ENCODE measurements at places on chromosomes 3 and 15. TPM values are rescaled to one million over a fixed set of nuclear protein-coding genes. Genes with fewer than 3 reads are reported as not detected.

CFAP100 gene
- total RNA-seq = not detected

RHOV gene
- not detected for total RNA-seq

DNAH12 gene
- 0.14 TPM for total RNA-seq

SLC22A14 gene
- total RNA-seq = 0.14 TPM

UPK1B gene
- not detected for total RNA-seq

SEC22A gene
- total RNA-seq = 30.2 TPM

GNB4 gene
- total RNA-seq = 31.3 TPM

HDGFL3 gene
- 32.2 TPM for total RNA-seq

FANCD2OS gene
- not detected for total RNA-seq

EPHB3 gene
- 2.6 TPM for total RNA-seq

PLSCR5 gene
- total RNA-seq = not detected

SQOR gene
- 86.5 TPM for total RNA-seq

ALDH1A3 gene
- 164 TPM for total RNA-seq

TTLL13 gene
- total RNA-seq = not detected

STIMATE gene
- 22.0 TPM for total RNA-seq

CCDC39 gene
- total RNA-seq = not detected

STRA6 gene
- total RNA-seq = 33.3 TPM

LTF gene
- total RNA-seq = 0.14 TPM

LINGO1 gene
- not detected for total RNA-seq

GTPBP8 gene
- 28.1 TPM for total RNA-seq

GRAMD2A gene
- 0.14 TPM for total RNA-seq

KY gene
- 0.43 TPM for total RNA-seq

GOLGA6L10 gene
- 1.8 TPM for total RNA-seq

SLC26A6 gene
- 53.8 TPM for total RNA-seq

LYZL4 gene
- not detected for total RNA-seq

SAXO2 gene
- 1.3 TPM for total RNA-seq

ARL14 gene
- 0.14 TPM for total RNA-seq

SPESP1 gene
- total RNA-seq = 2.4 TPM

DHX30 gene
- total RNA-seq = 55.6 TPM

LRRC2 gene
- total RNA-seq = 1.4 TPM

TMEM45A gene
- total RNA-seq = 33.6 TPM

SCN5A gene
- 1.1 TPM for total RNA-seq

SLC28A1 gene
- total RNA-seq = not detected

ASB14 gene
- not detected for total RNA-seq

ISG20 gene
- 2.6 TPM for total RNA-seq
